ENCODE measurements at places on chromosomes 7 and 10.
A peak's percentile ranks its signal among the peaks of the same experiment; 100 is the strongest.

GRCh38 chr7:107641676-107642075 is 19.0 kb upstream of the SLC26A4 start:
- no peak for DNase-seq

GRCh38 chr10:47435081-47435480 is 48.8 kb downstream of the ANXA8 start:
- no peak for DNase-seq

- DNase-seq, result no peak
These were observed 183.4 kb downstream of the ELFN1 start for GRCh38 chr7:1853431-1853985.

DNA sequence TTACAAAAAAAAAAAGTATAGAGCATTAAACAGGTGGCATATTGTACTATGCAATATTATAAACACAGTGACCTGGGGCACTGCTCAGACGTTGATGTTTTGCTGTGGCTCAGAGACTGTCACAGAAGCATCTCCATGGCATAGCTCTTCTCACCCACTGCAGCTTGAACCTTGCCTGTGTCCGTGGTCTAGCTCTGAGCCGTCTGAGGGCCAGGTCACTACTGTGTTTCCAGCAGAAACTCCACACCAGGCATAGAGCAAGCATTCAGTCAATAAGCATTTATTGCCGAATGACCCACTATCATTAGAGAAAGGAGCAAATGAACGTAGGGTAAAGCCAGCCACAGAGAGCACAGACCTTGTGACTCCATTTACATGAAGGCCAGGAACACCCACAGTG is 443.2 kb upstream of the FOXK1 start:
- no peak for DNase-seq

DNA sequence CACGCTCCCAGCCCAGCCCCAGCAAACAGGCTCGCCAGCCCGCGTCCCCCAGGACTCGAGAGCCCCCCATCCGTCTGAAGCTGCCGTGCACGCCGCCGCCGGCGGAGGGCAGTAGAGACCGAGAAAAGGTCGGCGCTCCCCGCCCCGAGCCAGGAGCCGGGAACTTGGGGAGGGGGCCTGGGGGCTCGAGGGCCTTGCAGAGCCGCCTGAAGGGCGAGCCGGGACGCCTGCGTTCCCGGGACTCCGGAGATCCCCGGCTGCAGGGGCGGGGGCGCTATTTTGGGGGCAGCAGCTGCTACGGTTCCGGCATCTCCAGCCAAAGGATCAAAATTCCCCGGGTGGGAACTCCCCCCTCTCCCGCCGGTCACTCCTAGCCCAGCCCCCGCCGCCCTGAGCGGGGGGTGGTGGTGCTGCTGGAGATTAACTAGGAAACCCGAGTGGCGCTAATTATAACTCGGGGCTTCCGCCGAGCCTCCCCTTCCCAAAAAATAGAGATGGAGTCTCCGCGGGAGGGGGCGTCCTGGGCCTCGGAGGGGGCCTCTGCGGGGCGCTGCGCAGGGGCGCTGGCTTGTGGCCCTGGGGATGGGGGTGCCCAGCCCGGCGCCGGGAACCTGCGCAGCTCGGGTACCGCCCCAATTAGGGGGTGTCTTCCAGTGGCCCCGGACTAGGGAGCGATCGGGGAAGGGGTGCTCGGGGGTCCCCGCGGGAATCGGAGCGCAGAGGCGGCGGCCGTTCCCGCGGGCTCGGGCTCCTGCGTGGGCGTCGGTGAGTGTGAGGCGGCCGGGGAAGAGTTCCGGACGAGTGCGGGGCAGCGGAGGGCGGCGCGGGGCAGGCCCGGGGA is 608 bp downstream of the ACHE start:
- DNase-seq, result peak; percentile 15

DNA sequence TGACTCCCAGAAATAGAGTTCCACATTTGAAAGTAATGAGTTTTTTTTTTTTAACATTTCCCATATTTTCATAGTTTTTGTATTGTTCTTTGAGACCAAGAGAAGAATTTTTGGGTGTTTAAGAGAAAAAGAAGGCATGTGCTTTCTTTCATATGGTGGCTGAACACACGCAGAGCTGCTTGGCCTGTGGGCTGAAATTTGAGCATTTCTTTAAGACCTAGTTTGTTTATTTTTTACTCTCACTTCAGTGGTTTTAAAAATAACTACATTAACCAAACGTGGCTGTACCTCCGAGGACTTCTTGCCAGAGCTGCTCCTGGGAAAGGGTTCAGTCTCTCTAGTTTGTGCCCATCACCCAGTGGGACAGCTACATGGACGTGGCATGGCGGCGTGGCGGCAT is 58.3 kb downstream of the INPP5A start:
- no peak for DNase-seq

- no peak for DNase-seq
These were observed 130.6 kb downstream of the ATXN7L1 start for GRCh38 chr7:105745681-105746330.

DNA sequence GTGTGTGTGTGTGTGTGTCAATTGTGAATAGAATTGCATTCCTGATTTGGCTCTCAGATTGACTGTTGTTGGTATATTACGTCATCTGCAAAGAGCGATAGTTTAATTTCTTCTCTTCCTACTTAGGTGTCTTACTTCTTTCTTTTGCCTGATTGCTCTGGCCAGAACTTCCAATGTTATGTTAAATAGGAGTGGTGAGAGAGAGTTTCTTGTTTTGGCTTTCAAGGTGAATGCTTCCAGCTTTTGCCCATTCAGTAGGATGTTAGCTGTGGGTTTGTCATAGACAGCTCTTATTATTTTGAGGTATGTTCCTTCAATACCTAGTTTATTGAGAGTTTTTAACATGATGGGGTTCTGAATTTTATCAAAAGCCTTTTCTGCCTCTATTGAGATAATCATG is 34.2 kb upstream of the PRSS37 start:
- DNase-seq, result no peak

DNA sequence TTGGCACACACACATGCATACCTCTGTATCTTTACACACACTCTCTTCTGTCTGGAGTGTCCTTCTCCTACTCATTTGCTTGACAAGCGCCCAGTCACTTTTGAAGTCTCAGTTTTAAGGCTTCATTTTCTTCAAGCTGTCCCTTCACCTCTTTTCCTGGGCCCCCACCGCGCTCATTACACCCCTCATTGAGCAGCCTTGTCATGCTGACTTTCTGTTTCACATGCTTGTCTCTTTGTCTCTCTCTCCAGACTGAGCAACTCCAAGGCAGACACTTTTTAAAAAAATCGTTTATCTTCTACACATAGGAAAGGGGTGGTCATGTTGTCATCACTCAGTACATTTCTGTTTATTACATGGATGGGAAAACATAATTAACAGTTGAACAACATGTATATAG is 225.2 kb upstream of the FZD1 start:
- no peak for DNase-seq

GRCh38 chr7:46168231-46168630 is 247.2 kb upstream of the IGFBP3 start:
- no peak for DNase-seq

DNA sequence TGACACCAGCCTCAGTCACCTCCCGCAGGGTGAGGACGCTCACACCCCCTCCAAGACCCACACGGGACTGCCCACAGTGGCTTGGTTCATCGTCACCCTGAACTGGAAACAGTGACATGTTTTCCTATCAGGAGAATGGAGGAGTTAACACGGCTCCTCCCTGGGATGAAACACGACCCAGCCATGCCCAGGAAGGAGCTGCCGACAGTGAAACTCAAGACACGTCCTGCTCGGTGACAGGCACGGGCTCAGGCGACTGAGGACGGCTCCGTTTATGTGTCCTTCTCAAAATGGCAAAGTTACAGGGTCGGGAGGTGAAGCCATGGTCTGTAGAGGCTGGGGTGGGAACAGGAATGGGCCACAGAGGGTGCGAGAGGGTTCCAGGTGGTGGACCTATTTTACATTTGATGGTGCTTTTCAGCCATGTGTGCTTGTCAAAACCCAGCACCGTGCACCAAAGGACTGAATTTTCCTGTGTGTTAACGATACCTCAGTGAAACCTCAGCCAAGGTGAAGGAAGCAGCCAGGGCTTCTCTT is 272.4 kb downstream of the ADARB2 start:
- DNase-seq, result no peak

GRCh38 chr7:144459635-144460034 is 56.1 kb upstream of the NOBOX start:
- no peak for DNase-seq

DNA sequence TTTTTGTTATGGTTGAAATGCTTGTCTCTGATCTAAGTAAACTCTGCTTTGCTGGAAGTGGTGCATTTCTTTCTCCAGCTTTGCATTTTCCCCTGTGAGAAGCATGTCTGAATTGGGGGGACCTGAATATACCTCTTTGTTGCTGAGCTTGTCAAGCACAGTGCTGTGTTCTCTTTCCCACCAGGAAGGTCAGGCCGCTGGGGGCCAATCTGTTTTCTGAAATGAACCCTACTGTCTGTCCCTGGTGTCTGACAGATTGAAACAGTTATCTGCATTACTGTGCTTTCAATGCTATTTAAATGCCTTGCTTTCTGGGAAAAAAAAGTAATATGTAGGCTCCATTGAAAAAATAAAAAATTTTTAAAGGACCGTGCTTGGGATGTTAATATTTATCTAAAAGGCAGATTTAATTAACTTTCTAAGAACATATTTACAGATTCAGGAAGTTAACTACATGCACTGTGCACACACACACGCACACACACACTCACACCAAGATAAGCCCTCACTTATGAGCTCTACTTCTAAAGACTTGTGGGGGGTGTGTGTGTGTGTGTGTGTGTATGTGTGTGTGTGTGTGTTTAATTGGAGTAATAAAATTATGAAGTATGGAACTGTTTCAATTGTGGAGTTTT is 127.0 kb upstream of the FZD1 start:
- no peak for DNase-seq

DNA sequence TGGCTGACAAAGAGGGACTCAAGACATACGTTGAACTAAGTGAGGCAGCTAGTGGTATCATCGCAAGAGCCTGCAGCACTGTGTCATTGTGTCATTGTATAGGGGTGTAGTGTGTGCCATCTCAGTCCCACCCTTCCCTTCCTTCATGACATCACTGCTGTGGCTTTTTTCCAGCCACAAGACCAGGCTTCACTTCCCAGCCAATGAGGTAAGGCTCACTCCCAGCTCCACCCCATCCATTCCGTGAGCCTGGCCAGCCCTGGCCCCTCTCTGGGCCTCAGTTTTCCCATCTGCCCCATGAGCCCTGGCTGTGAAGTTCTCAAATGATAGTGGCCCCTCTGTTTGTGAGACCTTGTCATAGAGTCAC is 134.3 kb upstream of the ZMIZ1 start:
- no peak for DNase-seq

GRCh38 chr10:110773693-110774068 is 98.0 kb upstream of the PDCD4 start:
- no peak for DNase-seq

GRCh38 chr7:148191391-148192065 is 399.0 kb upstream of the C7orf33 start:
- DNase-seq, result no peak

DNA sequence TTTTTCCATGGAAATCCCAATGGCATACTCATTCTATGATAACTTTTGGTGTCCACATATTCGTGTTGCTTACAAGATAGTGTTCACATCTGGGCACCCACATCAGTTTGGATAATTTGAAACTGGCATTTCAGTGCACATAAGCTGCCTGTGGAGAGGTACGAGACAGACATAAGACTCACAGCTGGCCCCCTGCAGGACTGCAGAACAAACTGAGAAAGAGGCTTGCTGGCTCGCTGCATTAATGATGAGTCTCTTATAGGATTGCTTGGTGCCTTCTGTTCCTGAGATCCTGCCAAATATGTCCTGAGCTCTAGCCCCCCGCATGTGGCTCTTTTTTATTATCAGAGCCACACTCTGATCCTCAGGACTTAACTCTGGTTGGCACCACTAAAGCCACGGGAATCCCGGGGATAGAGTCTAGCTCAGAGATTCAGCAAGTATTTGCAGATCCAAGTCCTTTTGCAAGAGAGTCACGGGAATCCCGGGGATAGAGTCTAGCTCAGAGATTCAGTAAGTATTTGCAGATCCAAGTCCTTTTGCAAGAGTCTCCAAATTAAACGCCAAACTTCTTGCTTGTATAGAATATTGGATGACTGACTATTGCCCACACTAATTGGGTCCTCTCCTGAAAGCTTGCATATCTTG is 34.0 kb upstream of the JCAD start:
- no peak for DNase-seq

DNA sequence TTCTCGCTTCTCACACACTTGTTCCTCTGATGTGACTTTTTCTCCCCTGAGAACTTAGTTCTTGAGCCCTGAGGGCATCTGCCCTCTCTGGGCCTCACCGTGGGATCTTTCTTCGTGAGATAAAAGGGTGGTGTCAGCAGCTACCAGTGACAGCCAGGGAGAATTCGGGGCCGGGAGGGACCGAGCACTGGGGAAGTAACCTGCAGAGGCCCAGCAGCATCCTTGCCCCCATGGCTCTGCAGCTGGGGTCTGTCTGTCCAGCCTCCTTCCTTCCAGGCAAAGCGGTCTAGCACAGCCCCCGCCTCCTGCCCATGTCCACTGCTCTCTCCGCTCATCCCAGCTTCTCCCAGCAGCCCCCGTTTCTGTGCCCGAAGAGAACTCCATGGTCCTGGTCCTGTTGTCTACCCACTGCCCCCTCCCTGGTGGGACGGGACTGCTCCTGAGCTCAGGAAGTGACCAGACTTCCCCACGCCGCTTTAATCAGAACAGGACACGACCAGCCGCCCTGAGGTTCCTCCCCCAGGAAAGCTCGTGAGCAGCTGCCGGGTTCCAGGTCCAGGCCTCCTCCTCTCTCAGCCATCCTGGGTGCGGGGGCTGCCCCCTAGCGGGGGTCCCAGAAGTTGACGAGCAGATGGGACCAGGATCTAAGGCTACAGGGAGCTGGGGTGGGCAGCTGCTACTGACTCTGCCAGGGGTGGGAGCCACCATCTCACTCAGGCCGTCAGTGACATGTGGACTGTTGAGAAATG is 187.5 kb downstream of the WDR37 start:
- DNase-seq, result no peak

GRCh38 chr10:12980713-12981306 is 20.7 kb downstream of the CCDC3 start:
- DNase-seq, result no peak

DNA sequence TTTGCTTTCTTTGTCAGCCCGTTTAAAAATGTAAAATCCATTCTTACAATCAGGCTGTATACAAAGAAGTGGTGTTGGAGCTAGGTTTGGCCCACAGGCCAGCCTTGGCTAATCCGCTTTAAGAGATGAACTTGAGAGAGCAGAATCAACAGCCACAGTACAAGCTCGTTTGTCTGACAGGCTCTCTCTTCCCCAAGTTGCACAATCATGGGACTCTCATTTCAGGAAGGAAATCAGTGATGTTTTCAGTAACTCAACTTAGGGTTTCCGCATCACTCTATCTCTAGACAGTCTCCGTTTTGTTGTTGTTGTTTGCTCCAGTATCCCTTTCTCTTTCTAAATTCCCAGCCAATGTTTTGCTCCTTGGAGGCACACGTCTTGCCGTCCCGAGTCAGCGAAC is 582.0 kb upstream of the MKI67 start:
- DNase-seq, result no peak

DNA sequence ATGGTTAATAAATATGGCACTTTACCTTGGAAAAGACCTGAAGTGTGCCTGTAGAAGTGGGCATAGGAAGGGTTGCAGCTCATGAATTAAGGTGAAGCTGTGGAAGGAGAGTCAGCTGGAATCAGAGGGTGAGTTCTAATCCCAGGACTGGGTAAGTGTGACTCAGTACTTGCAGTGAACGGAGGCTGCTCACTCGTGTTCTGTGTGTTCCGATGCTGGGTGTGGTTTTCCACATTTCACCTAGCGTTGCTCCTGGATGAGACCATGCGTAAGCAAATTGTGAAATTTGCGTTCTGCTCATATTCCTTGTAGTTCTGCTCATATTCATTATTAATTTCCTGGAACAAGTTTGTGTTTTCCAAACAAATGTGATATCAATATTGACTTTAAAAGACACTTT is 22.4 kb upstream of the TMEM236 start:
- DNase-seq, result no peak

- no peak for DNase-seq
These were observed 6.4 kb upstream of the SPAG6 start for GRCh38 chr10:22338931-22339330.

All from effector memory CD4-positive, alpha-beta T cell (primary cell).